ENCODE measurements at places on chromosomes 13 and 19.

DNA sequence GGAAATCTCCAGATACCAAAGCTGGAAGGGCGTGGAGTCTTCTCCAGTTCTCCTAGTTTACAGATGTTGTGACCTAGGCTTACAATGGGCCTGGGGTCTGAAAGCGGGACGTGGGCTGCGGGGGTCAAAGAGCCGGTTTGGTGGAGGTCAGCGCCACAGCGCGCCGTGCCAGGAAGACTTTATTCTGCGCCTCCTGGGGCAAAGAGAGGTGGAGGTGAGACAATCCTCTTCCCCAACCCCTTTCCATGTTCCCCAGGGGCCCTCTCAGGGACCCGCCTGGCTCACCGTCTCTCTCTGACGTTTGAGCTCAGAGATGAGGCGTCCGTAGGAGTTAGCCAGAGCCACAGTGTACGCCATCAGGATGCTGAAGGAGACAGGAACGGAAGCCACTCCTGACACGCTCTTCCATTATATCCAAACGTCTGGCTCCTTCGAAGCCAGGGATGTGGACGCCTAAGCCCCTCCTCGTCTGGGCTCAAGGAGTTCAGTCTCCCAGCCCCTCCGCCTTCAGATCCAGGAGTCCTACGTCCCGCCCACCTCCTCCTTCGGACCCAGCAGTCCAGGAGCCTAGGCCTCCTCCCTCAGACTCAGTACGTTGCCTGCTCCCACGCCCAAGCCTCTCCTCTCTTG is 776 bp upstream of the LENG1 start:
- DNase-seq: no peak

GRCh38 chr13:30535046-30535445 is 69.3 kb upstream of the HMGB1 start:
- no peak for DNase-seq

- no peak for DNase-seq
Measured at GRCh38 chr13:45534604-45535003, 69.9 kb downstream of the COG3 start.

DNA sequence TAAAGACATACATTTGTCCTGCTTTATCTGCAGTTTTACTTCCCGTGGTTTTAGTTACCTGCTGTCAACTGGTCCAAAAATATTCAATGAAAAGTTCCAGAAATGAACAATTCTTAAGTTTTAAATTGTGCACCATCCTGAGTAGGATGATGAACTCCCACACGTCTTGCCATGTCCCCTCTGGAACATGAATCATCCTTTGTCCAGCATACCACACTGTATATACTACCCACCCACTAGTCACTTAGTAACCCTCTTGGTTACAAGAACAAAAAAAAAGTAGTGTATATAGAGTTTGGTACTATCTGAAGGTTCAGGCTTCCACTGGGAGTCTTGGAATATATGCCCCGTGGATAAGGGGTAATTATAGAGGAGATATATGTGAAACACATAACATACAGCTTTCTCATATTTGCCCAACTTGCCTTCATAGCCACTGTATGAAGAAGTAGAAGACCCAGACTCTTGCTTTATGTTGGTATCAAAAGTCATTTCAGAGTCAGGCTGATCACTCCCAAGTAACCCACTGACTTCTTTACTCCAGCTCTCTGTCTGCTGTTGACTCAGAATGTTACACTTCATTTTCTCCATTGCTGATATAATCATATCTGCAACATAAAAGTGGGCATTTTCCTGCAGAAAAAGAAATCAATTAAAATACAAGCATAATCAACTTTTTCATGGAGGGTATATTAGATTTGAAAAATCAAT is 19.3 kb downstream of the RUBCNL start:
- DNase-seq: no peak

DNA sequence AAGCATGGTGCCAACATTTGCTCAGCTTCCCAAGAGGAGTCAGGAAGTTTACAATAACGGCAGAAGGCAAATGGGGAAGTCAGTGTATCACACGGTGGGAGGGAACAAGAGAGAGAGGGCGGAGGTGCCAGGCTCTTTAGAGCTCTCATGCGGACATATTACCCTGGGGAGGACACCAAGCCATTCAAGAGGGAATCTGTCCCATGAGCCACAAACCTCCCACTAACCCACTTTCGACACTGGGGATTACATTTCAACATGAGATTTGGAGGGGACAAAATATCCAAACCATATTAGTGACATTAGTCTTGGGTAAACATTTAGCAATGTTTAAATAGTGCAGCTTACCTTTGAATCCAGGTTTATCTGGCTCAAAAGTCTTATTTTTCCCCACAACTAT is 69.9 kb downstream of the SLAIN1 start:
- no peak for DNase-seq

GRCh38 chr13:36675213-36675536 is 1.4 kb downstream of the SERTM1 start:
- DNase-seq: no peak

GRCh38 chr19:19647037-19647835 is 3.8 kb upstream of the GMIP start:
- DNase-seq: no peak

DNA sequence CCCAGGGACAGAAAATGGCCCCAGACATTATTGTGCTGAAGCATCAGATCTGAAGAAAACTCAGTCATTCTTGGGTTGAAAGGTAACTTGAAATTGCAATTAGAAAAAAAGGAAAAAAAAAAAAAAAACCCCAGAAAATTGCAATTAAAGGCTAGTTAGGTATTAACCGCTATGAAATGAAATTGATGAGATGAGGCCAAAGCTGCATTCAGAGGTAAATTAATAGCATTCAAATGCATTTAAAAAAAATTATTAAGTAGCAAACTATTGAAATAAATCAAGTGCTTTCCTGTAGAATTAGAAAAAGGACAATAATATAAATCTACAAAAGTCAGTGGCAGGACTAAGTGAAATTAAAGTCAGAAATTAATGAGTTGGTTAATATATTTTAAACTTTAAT is 6.4 kb downstream of the PGLS start:
- DNase-seq: no peak

All from NCI-H187 treated with DMSO at 0.1 percent for 48 hours (cell line).